ENCODE measurements at places on chromosomes 6 and 20.

DNA sequence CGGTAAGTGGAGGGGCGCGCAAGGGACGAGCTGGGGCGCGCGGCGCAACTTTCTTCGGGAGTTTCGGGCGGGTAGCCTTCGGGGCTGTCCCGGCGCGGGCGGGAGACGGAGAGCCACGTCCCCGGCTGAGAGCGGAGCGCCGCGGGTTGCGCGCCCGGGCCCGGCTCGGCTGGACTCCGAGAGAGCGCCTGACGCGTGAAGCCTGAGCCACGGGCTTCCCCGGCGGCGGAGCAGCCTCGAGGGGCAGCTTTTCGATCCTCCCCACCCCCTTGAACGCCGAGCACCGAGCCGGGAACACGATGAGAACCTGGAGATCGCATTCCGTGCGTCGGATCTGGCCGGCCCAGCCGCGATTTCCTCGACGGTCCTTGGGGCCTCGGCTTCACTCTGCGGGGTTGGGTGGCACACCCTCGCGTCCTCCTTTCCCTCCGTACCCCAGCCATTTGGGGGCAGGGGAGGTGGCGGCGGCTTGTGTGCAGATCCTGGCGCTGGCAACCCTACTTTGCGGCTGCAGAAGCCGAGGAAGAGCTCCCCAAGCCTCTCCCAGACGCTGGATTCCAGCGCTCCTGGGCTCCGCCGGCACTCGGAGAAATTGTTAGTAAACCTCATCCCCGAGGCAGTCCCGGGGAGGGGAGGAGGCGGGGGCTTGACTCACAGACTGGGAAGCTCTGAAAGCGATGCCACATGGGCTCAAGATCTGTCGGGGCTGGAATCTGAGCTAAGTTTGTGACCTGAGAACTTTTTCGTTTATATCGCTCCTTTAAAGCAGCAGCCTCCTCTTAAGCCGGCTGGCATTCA, 572 bp downstream of the DSE start:
- peak; percentile 89 for DNase-seq

DNA sequence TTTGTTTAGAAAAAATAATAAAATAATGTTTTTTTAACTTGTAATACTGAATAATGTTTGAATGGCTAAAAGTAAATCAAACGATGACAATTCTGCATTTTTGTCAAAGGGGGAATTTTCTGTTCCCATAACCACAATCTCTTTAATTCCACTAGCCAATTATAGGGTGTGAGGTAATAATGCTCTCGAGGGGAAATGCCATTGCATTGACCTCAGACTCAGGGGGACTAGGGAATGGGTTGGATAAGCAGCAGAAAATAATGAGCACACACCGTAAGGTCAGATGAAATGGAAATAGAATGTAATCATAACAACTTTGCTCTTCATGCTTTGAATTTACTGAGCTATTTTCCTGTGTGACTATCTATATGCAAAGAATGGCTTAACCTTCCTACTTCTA, 584.7 kb downstream of the RFPL4B start:
- no peak for DNase-seq

GRCh38 chr6:70299456-70299855, 3.4 kb downstream of the COL9A1 start:
- DNase-seq, result no peak

DNA sequence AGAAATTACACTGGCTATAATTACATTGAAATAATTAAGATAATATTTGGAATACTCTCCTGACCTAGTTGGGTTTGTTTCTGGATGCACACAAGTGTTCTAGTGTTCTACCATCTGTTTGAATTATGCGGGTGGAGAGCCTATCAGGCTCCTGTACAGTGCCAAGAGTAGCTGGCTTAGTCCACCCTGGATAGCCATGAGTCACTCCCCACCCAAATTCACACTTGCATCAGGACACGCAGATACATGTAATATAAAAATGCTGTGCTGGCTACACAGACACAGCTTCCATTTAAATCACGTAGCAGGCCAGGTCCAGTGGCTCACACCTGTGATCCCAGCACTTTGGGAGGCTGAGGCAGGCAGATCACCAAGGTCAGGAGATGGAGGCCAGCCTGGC, 686.2 kb upstream of the SLC35B3 start:
- peak; percentile 68 for DNase-seq

Data from MG63 (cell line).